CD4-positive, CD25-positive, alpha-beta regulatory T cell (primary cell): ENCODE measurements at places on chromosomes 4 and X.

GRCh38 chrX:134484039-134484438 lies 24.1 kb downstream of the HPRT1 start:
- no peak for DNase-seq
- no peaks in the 10 kb centered on the region for H3K4me1 ChIP-seq
- H3K27ac ChIP-seq = no peak overlapping the region
- no peak overlapping the region for H3K4me3 ChIP-seq

GRCh38 chr4:15037923-15038541 lies 35.8 kb downstream of the CPEB2 start:
- no peak overlapping the region for H3K27ac ChIP-seq
- H3K4me1 ChIP-seq = no peaks in the 10 kb centered on the region
- DNase-seq = no peak
- H3K27me3 ChIP-seq = no peaks in the 10 kb centered on the region
- peaks cover 26% of the 10 kb centered on the region for H3K36me3 ChIP-seq
- H3K4me3 ChIP-seq = no peak overlapping the region

DNA sequence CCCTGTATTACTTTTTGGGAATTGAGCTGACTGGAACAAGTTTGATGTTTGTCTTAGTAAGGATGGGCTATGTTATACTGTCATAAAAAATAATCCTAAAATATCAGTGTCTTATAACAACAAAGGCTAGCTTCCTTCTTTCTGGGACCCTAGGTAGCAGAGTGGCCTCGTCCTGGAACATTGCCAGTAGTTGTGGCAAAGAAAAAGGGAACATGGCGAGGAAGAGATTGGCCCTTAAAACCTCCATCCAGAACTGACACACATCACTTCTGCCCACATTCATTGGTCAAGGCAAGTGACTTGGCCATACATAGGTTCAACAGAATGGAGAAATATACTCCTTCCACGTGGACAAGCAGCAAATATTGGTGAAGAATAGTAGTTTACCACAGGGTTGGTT lies 287.9 kb downstream of the PPP1R2C start:
- no peak overlapping the region for H3K27ac ChIP-seq
- no peak for DNase-seq
- no peak overlapping the region for H3K4me3 ChIP-seq

DNA sequence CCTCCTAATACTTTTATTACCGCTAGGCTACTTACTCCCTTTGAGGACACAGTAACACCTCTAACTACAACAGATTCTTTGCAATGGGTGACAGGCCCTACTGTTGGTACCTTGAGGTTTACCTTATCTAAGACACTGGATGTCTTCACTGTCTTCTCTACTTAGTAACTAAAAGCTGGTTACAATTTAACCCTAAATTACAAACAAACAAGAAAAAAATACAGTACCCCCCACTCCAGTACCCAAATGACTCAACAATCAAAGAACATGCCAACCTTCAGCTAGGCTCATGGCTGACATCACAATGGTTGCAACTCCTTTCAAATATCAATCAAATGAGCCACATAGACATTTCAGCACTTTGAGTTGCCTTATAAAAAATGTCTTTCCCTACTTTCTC lies 198.0 kb downstream of the GUCY2F start:
- DNase-seq = no peak
- H3K4me3 ChIP-seq = no peak overlapping the region
- H3K27ac ChIP-seq = no peak overlapping the region

- H3K27me3 ChIP-seq = no peaks in the 10 kb centered on the region
- H3K36me3 ChIP-seq = peaks cover 30% of the 10 kb centered on the region
- no peaks in the 10 kb centered on the region for H3K4me1 ChIP-seq
- DNase-seq = no peak
- H3K27ac ChIP-seq = no peak overlapping the region
- no peak overlapping the region for H3K4me3 ChIP-seq
Measured at GRCh38 chr4:2733844-2734574, 22.1 kb downstream of the TNIP2 start.

DNA sequence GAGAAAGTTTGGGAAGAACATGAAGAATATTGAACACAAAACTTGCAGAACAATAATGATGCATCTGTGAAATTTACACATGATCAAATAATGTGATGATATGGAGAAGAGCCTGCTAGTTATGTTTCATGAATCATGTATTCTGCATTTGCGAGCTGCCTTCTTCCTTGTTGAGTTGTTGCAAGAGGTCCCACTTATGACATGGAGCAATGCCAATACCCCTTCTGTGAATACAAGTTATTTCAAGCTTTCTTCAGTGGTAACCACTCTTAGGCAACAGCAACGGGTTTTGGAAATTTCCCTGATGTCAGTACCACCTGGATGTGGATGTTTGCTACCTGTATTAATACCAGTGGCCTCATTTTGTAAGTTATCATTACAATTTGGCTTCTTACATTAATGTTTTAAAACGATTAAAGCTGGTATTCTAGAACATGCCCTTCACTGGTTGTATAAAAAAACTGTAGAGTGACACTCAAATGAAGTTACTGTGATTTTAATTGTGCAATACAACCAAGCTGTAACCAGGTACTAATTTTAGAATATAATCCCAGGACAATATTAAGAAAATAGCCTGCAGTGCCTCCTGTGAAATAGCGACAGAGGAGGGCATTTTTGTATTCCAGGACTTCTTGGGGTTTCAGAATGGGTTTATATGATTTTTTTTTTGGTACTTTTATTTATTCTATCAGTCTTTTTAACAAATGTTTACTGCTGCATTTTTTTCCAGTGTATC lies 25.3 kb downstream of the IQCM start:
- no peak overlapping the region for H3K27ac ChIP-seq
- no peaks in the 10 kb centered on the region for H3K36me3 ChIP-seq
- H3K4me3 ChIP-seq = no peak overlapping the region
- no peaks in the 10 kb centered on the region for H3K4me1 ChIP-seq
- no peaks in the 10 kb centered on the region for H3K27me3 ChIP-seq

DNA sequence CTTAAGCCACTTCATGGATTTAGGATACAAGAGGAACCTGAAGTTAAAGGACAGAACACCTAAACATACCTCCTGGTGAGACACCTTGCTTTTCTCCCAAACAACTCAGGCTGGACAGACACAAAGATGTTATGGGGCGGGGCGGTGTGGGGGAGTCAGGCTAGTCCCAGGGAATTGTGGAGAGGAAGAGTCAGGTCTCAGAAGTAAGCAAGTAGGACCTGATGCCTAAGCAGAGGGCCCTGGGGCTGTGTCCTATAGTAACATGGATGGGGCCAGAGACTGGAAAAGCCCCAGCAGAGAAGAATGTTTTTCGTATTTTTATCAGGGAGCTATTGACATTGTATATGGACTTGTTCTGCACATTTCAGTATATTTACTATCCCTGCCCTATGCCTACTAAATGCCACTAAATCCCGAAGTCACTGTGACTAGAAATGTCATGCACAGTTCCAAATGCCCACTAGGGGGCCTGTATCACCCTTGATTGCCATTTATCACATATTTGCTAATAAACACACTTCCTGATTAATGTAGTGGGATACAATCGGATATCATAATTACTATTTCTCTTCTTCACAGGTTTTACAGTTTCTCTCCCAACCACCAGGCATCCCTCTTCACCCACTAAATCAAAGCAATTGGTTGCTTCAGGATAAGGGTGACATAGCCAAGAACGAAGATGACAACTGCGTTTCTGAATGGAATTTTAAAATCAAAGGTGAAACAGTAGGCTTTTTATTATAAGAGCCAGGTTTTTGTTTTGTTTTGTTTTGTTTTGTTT lies 23.8 kb upstream of the ARHGAP10 start:
- no peak overlapping the region for H3K27ac ChIP-seq
- DNase-seq = peak; percentile 56
- no peaks in the 10 kb centered on the region for H3K4me1 ChIP-seq
- H3K27me3 ChIP-seq = no peaks in the 10 kb centered on the region
- no peaks in the 10 kb centered on the region for H3K36me3 ChIP-seq

GRCh38 chr4:153643406-153644383 lies 40.4 kb upstream of the TLR2 start:
- peak overlapping the region; percentile 11 for H3K27ac ChIP-seq
- no peaks in the 10 kb centered on the region for H3K4me1 ChIP-seq
- no peaks in the 10 kb centered on the region for H3K27me3 ChIP-seq
- H3K36me3 ChIP-seq = no peaks in the 10 kb centered on the region

- no peak for DNase-seq
- H3K4me1 ChIP-seq = no peaks in the 10 kb centered on the region
- no peak overlapping the region for H3K4me3 ChIP-seq
- H3K27me3 ChIP-seq = no peaks in the 10 kb centered on the region
Measured at GRCh38 chr4:34280131-34280530, 1964.2 kb downstream of the ARAP2 start.
